ENCODE measurements at places on chromosomes 6 and 20.

- no peak for DNase-seq
Measured at GRCh38 chr6:157635388-157636244, 187.4 kb upstream of the SNX9 start.

- no peak for DNase-seq
Measured at GRCh38 chr6:81561071-81561564, 191.4 kb downstream of the TENT5A start.

DNA sequence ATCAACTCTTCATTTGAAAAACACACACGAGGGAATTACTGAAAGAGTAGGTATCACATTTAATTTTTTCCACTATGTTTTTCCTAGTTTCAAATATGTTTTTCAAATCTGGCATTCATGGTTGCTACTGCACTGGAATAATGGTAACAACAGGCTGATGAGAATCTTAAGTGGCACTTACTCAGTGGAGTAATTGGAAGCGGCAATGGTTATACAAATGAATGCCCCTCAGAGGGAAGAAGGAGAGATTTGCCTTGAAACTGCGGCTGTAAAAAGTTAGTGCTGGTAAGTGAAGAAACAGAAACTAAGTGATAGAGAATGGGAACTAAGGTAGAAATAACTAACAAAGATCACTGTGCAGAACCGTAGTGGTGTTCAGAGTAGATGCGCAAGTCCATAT lies 41.0 kb upstream of the PDE7B start:
- DNase-seq = no peak

GRCh38 chr6:42251500-42251899 lies 33.8 kb upstream of the MRPS10 start:
- no peak for DNase-seq

- DNase-seq = no peak
Measured at GRCh38 chr6:34573567-34574183, 17.5 kb upstream of the SPDEF start.
